ENCODE measurements at places on chromosomes 11 and 22.
A peak's percentile ranks its signal among the peaks of the same experiment; 100 is the strongest.

GRCh38 chr11:64936539-64936938, 846 bp upstream of the GPHA2 start:
- DNase-seq = no peak

DNA sequence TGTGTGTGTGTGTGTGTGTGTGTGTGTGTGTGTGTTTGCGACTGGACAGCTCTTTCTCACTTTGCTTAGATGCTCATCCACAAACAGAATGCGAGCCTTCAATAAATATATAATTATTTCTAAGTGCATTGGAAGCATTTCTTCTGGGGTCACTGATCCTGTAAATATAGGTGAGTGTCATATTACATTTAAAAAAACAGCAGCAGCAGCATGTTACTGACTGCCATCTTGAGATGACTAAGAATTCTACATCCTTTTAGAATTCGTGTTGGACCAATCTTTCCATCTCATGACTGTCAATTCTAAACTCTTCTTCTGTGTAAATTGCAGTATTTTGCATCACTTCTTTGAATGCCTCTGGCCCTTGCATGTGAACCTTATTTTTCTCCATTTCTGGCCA, 238.0 kb upstream of the DDI1 start:
- peak; percentile 38 for DNase-seq

DNA sequence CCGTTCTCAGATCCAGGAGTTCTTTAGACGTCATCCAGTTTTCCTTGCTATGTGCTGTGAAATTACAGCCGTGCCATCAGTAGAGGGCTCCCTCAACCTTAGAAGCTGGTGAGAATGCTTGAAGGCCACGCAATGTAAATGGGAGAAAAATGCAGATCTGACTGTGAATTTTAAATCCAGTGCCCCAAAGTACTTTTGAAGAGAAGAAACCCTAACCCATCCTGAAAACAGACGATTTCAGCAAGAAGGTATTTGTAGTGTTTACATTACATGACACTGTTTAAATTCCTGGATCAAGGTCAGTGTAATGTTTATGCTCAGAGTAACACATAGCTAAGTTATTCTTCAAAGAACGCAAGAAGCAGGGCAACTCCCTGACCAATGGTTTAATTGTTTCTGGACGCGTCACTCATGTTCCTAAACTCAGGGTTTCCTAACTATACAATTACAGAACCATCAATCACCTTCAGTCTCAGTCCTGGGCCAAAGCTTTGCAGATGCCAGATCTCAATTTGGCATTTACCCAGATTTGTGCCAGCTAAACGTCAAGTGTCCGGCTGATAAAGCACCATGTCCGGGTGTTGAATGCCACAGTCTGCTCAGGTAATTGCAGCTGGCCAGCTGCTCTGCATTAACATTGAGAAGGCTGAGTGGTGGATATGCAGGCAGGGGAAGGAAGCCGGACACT, 38.2 kb downstream of the ADAMTS8 start:
- DNase-seq = peak; percentile 69

DNA sequence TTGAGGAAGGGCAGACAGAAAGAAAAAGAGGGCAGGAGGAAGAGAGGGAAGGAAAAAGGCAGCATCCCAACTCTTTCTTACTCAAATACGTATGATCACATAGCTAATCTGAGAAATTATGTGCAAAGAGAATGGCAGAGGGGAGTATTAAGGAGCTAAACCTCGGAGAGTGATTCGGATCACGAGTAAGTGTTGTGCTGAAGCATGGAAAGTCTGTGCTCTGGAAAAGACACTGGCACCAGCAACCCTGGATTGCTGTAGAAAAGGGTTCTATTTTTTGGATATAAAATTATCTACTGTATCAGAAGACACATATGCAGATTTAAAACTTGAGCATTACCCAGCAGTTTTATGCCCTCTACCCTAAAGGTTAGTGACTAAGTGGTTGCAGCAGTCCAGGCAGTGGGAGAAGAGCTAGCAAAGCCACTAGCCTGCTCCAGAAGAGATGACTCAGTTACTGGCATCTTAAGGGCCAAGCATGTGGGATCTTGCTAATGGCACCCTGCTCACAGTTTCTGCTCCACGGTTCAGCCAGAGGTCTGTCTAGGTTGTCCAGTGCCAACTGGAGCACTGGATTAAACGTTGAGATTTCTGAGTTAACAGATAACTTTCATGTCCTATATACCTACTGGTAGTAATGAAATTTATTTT, 151.7 kb downstream of the SWAP70 start:
- DNase-seq = peak; percentile 63

DNA sequence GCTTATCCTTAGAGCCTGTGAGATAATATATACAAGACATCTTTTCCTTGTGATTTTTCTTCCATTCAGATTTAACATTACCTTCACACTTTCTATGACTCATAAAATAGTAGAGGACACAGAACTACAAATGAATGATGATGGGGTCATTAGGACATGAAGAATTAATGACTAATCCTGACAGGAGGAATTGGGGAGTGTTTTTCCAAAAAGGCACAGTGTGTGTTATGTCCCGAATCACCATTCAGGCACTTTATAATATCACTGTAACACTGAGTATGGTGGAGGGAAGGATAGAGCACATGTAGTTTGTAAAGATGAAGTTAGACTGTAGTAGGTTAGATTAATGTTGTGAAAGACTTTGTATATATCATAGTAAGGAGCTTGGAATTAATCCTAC, 391.3 kb downstream of the JRKL start:
- DNase-seq = no peak

DNA sequence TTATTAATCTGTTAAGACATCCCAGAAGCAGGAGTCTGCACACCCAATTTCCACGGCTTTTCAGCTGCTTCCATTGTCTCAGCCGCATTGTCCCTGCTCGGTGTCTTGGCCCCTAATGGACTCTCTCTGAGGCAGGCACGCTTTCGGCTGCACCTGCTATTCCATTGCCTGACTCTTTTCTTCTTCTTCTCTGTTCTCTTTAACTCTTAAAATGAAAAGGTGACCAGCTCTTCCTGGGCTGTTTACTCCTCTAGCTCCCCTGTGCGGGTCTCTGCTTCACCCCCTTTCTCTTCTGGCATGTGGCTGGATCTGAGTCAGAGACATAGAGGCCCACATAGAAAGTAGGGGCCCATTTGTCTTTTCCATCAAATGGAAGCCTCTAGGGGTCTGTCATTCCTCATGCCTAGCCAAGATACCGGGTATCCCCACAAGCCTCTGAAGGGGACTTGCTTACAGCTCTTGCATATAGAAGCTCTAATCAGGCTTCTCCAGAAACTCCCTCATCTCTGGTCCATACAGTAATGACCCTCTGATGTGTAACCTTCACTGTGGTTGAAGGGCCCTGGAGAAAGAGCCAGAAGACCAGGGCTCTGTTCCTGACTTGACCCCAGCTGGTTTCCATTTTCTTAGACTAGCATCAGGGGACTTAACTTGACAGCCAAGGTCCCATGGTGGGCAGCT, 243.9 kb downstream of the ST3GAL4 start:
- DNase-seq = no peak

DNA sequence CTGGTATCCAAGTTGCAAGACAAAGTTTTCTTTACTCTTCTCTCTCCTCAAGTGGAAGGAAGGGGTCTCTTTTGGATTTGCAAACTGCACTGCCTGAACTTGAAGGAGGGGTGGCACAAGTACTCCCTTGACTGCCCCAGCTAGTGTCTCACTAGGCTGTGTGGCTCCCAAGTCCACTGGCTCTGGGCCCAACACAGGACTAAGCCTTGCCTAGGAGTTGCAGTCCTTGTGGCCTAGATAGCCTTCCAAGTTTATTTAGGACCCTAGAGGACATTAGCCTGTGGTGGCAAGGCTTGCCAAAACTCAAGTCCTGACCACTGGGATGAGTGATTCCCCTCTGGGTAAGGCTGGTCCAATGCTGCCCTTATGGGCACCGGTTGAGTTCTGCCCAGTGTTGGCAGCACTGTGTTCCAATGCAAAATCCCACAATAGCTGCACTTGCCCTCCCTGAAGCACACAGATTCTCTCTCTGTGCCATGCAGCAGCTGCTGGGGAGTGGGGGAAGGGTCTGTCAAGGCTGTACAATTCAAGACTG, 10.2 kb upstream of the WEE1 start:
- DNase-seq = no peak

GRCh38 chr11:47104261-47104950, 72.3 kb downstream of the ARFGAP2 start:
- peak; percentile 77 for DNase-seq

DNA sequence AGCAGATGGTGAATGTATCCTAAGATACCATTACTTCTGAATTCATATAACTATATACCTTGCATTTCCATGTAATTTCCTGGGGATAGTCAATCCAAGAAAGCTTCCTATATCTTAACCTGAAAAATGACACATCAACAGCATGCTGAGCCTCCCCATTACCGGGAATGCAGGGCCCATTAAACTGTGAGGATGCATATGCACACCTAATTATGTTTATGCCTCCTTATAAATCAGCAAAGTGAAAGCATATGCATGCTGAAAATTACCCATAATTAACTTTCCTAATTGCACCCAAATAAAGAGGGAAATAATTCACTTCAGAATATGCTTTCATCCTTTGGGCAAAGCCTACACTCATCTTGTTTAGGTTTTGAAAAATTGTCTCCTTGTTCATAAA, 663.0 kb downstream of the KCNA4 start:
- DNase-seq = no peak

GRCh38 chr11:26930518-26931247, 63.2 kb upstream of the FIBIN start:
- peak; percentile 86 for DNase-seq

DNA sequence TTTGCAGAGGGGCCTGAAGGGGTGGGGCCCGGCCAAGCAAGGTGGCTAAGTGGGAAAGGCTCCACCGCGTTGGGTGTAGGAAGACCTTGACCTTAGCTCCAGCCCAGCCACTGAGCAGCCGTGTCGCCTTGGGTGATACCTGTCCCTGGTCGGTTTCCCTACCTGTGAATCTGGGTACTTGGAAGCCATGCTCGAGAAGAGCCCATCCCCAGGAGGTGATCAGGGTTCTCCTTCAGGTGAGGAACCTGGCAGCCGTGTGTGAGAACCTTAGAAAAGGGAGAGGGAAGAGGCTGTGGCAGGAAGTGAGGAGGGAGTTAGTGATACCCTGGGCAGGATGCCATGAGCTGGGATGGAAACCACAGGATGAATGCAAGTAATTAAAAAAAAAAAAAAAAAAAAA, 21.6 kb downstream of the PPARA start:
- peak; percentile 83 for DNase-seq

DNA sequence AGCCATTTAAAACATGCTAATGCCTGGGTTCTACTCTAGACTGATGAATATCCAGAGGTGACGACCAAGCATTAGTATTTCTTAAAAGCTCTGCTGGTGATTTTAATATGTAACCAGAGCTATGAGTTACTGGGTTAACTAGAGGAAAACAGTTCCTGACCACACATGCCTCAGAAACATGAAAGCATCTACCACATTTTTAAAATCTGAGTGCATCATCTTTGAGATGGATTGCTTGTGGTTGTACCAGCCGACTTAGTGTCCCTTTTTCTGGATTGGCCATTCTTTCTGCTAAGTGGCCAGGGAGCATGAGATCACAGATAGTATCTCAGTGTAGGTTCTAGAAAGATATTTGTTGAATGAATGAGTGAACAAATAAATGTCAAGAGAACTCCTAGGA, 152.4 kb downstream of the NTM start:
- DNase-seq = peak; percentile 41

DNA sequence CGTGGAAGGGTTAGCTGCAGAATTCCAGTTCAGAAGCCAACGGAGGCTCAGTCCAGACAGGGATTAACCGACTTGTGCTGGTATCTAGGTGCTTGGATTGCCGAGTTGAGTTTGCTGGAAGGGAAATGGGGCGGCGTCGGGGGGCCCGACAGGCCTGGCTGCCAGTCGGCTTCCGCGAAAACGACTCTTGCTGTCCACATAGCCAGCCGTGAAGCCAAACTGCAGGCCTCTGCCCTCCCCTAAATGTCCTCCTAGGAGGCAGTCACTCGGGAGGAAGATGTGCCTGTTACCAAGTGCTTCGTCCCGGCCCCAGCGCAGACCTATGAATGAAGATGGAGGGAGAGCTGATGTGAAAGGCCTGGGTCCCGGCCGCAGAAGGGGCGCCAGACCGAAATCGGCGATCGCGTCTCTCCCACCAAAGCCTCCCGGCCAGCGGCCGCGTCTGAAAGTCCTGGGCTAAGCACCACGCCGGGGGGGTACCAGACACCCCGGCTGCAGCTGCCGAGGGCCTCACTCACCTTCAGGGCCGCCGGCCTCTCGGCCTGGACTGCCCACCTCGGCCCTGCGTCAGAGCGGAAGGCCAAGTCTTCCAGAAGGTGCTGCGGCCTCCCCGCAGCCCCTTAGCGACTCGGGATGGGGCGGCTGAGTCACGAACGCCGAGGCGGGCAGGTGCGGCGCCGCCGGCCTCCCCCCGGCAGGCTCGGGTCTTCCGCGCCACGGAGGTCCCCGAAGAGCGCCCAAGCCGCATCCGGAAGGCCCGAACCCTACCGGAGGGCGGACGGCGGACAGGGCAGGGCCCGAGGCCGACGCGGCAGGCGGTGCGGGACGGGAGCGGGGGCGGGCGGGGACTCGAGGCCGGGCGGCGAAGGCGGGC, 7.5 kb downstream of the DPAGT1 start:
- DNase-seq = peak; percentile 28

DNA sequence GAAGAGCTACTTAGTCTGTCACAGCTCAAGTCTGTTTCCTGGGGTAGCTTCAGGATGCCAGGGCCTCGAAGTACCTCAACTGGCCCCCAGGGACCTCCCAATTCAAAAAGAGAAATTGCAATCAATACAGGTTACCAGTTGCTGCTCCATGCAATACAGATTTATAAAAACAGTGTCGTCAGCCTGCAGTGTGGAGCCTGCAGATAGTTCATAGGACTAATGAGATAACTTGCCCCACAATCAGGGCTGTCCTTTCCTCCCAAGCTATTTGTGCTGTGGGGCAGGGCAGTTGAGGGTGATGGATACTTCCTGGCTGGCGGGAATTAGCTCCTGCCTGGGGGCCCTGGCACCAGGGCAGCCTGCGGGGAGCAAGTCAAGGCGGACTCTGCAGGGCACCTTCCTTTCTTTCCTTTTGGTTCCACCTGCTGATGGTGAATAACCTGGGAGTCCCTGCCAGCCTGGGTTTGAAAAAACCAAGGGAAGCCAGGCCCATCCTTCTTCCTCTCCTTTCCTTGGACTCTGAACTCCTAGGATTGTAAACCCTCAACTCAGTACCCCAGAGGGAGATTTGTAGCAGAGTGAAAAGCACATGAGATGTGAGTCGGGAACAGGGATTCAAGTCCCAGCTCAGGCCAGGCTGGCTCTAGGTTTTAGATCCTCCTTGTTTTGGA, 216.6 kb downstream of the CEP164 start:
- no peak for DNase-seq

GRCh38 chr11:12785901-12786300, 111.7 kb downstream of the TEAD1 start:
- no peak for DNase-seq

DNA sequence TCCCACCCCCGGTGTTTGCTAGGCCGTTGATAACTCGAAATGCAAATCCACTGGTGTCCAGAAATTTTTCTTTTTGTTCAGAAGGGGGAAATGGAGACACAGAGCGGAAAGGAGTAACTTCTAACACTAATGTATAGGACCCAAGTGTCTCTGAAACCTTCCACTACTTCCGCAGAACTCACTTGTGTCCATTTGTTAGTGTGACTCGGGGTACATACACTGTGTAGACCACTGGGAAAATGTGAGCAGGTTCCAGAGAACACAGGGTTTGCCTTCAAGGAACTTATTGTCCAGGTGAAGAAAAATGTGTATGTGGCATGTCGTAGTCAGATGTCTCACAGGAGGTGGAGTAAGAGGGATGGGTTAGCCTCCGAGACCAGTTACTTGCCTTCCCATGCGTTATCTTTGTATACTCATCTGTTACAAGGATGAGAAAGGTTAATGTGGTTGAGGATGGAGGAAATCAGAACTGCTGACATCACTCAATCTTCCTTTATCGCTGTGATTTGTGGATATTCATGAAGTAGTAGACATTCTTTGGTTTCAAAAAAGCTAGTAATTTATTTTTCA, 857 bp downstream of the ARCN1 start:
- DNase-seq = peak; percentile 42

Measured in fibroblast of skin of abdomen (primary cell).